ENCODE measurements at places on chromosomes 11 and 22.

GRCh38 chr11:33696411-33696810 lies 4.2 kb downstream of the C11orf91 start:
- no peak for DNase-seq

DNA sequence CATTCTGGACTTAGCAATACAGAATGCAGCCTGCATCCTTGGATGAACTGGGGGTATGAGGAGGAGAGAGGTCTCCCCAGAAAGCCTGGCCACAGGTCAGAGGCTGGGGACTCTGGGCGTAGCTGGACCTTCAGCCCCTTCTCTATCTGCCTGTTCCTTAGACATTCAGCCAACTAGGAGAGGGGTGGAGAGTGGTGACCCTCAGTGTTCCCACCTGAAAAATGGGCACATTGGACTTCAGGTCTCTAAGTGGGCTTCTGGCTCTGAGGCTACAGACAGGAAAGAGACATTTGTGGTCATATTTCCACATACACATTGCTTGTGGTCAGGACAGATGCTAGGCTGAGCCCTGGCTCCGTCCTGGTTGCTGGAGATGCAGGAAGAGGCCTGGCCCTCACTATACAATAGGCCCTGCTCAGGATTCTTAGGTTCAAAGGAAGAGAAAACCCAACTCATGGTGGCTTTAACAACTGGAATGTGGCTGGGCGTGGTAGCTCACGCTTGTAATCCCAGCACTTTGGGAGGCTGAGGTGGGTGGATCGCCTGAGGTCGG lies 30.1 kb upstream of the CBX7 start:
- DNase-seq, result no peak

- no peak for DNase-seq
These were observed 89.5 kb downstream of the TRMU start for GRCh38 chr22:46425016-46425415.

DNA sequence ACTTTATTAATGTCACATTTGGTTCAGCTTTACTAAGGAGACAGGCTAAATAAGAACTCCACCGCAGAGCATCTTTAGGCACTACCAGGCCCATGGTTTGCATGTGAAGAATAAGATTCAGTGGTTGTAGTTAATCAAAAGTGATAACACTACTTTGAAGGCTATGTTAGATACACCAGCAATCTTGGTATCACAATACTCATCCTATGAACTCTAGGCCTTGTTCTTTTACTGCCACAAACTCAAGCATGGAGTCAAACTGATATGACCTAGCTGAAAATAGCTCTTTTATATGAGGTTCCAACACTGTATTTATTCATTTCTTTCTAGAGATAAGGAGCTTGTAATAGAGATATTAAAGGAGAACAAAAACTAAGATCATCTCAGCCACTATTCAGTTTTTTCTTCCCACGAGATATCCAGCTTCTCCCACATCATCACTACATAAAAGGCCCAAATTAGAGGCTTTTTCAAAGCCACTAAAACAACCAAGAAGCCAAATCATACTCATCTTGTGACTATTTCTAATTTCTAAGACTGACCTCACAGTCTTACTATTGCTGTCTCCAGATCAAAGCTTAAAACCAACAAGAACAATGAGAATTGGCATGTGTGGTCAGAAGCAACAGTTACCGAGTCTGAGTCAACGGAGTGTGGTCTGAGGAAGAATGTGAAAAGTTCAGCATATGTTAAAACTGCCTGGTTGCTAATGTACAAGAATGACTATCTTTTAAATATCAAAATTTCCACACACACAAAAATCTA lies 25.1 kb upstream of the GUCY1A2 start:
- DNase-seq, result no peak

DNA sequence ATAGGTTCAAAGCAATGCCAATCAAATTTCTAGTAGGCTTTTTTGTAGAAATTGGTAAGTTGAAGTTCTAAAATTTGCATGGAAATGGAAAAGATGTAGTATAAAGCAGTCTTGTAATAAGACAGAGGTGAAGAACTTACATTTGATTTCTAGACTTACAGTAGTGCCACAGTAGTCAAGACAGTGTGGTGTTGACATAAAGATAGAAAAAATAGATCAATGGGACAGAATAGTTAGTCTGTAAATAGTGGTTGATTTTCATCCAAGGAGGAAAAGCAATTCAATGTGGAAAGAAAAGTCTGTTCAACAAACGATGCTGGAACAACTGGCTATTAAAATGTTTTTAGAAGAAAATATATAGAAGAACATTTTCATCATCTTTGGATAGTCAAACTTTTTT lies 67.9 kb downstream of the CHRDL2 start:
- DNase-seq, result no peak

GRCh38 chr11:112852143-112852866 lies 108.9 kb upstream of the NCAM1 start:
- no peak for DNase-seq

GRCh38 chr11:27873664-27874063 lies 173.4 kb upstream of the BDNF start:
- DNase-seq, result no peak

DNA sequence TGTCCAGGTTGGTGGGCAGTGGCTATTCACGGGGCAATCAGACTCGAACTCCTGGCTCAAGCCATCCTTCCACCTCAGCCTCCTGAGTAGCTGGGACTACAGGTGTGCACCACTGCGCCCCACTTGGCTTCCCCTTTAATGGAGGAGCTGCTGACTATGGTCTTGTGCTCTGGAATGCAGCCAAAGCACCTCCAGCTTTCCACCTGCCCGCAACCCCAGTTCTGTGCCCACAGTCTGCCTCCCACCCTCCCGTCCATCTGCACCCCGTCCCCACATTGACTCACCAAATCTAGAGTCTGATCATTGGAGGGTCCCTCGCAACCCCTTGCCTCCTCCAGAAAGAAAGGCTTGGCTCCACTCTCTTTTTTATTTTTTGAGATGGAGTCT lies 41.0 kb downstream of the KCNJ4 start:
- no peak for DNase-seq

DNA sequence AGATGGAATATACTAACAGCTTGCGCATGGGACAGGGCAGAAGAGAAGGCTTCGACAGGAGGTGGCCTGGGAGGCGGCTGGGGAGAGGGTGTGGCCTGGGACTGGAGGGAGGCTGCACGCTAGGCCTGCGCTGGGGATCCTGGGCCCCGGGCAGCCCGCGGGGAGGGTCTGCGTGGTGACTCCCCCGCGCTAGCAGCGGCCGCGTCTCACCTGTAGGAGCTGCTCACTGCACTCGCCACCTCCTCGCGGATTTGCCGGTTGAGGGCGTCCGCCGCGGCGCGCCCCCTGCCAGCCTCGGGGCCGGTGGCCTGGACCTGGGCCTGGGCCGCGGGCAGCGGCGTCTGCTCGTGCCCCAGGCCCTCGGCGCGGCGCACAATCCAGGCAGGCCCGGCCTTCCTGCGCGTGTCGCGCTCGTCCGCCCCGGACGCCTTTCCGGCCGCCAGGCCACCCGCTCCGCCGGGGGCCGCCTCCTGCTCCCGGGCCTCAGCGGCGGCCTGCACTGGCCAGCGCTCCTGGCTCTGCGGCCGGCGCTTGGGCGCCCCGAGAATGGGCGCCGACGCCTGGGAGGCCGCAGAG lies 1.5 kb downstream of the MAP6 start:
- peak; percentile 27 for DNase-seq

GRCh38 chr11:78798663-78799062 lies 224.0 kb upstream of the NARS2 start:
- DNase-seq, result peak; percentile 66

DNA sequence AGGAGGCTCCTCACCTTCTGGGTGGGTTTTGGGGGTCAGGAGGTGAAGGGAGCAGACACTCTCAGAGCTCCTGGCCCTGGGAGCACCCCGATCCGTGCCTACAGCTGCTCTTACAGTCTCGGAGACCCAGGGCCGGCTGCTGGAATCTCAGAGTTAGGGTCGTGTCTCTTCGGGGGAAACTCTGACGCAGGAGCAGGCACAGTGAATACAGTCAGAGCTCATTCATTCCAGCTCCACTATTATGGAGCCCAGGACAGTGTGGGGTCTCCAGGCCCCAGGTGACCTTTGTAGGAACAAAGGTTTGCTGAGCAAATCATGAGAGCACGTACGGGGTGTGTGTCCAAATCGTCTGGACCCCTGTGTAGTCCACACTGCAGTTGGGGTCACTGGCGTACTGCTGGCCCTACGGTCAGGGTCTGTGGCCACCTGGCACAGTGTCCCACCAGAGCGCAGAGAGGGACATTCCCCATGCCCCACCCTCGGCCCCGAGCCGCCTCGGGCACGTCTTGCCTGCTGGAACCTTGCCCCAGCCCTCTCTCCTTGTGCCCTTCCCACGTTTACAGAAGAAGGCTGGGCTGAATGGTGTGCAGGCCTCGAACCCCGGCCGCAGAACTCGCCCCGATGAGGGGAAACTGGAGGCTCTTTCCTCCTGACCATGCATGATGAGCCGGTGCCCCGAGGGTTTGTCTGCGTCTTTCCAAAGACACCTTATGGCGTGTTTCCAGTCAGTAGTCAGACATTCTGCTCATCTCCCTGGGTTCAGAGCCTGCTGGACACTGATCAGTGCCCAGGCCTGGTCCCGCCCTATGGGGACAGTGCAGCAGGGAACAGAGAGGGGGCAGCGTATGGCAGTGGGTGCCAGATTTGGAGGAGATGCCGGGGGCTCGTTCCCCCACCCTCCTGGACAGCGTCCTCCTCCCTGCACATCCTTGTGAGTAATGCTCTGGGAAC lies 1166.6 kb downstream of the BRD1 start:
- no peak for DNase-seq

DNA sequence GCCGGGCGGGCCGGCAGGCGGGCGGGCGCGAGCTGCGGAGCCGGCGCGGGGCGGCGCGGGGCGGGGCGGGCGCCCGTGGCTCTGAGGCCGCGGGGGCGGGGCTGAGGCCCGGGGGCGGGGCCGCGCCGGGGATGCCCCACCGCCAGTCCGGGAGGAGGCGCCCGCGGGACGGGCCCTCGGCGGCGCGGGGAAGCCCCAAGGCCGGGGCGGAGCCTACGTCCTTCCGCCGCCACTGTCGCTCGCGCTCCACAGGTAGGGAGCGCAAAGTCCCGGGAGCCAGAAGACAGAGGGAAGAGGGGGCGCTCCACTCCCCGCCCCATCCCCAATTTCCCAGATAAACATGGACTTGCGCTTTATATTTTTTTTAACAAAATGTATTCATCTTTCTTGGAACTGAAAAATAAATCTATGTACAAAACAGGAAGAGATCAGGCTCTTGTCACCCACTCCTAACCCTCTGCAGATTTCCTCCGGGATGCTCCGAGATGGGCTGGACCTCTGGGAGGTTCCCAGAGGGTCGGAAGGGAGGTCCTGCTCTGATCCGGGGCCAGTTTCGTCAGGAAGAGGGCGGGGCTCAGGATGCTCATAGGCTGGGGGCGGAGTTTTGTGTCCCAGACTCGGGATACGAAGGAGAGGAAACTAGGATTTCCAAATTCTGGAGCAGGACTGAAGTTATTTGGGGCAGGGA lies at the start of gene MAP4K2:
Gene MAP4K2 (minus strand): TSS at position 57 of the 688 bp plus-strand sequence. CDS start 65 bp downstream, outside the sequence.
- DNase-seq, result peak; percentile 88

DNA sequence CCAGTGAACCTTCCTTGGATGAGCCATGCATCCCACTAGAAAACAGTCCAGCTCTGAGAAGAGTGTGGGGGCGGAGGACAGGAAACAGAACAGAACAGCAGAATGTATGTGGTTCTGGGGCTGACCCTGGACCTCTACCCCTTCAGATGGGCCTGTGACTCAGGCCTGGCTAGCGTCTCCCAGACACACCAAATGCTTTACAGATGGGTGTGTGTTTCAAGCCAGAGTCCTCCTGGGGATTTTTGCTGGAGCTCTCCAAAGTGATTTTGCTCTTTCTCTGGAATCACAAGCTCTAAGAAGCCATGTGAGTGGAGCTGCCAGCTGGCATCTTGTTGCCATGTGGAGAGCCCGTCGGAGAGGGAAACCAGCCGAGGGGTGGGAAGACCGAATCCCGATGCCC lies 13.2 kb upstream of the C1QTNF4 start:
- no peak for DNase-seq

DNA sequence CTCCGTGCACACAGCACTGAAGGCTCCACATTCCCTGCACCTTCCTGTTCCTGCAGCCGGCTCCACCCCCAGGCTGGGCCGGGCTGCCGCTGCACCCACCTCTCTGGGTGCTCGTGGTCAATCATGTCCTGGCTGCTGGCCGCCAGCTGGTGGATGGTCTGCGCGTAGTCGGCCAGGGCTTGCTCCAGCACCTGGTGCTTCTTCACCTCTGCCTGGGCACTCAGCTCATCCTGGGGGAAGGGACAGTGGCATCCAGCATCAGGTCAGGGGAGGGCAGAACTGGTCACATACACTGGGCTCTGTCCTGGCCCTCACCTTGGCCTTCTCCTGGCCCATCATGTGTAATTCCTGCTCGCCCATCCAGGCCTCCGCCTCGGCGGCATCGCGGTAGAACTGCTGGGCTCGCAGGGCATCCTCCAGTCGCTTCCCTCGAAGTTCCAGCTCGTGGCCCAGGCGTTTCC lies 15.2 kb upstream of the RBM4B start:
- no peak for DNase-seq

- DNase-seq, result no peak
These were observed 22.9 kb upstream of the MUC5B start for GRCh38 chr11:1199751-1200610.

DNA sequence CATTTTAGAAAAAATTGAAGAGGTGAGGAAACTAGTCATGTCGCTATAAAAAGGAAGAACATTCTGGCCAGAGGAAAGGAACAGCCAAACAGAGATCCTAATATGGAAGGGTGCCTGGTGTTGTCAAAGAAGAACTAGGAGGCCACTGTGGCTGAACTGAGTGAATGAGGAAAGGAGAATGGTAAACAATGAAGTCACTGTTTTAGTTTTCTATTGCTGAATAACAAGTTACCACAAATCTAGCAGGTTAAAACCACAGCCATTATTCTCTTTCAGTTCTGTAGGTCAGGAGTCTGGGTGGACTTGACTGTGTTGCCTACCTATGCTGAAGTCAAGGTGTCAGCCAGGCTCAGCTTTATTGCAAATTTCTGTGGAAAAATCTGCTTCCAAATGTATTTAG lies 549.3 kb upstream of the CCDC90B start:
- DNase-seq, result no peak

- peak; percentile 30 for DNase-seq
These were observed 4.3 kb downstream of the GRK2 start for GRCh38 chr11:67270256-67271204.

- no peak for DNase-seq
These were observed 45.6 kb upstream of the LMO1 start for GRCh38 chr11:8309311-8309710.

DNA sequence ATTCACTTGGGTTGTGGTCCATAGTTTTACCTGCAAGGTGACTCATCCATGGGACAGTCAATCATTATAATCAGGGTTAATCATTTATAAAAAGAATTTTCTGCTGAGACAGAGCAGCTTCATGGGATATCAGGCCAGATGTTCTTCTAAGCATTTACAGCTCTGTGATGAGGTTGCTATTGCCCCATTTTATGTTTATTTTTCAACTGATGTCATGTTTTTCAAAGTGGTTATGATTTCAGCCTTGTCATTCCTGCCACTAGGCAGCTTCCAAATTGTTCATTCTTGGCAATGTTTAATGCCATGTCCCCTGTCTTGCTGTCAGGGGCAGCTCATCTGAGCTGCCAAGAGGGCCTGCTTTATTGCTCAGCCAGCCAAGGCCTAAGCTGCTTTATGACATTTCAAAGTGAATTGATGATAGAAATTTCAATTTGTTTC lies 35.9 kb upstream of the ZBED5 start:
- no peak for DNase-seq
